ENCODE measurements at places on chromosomes 11 and 22.

DNA sequence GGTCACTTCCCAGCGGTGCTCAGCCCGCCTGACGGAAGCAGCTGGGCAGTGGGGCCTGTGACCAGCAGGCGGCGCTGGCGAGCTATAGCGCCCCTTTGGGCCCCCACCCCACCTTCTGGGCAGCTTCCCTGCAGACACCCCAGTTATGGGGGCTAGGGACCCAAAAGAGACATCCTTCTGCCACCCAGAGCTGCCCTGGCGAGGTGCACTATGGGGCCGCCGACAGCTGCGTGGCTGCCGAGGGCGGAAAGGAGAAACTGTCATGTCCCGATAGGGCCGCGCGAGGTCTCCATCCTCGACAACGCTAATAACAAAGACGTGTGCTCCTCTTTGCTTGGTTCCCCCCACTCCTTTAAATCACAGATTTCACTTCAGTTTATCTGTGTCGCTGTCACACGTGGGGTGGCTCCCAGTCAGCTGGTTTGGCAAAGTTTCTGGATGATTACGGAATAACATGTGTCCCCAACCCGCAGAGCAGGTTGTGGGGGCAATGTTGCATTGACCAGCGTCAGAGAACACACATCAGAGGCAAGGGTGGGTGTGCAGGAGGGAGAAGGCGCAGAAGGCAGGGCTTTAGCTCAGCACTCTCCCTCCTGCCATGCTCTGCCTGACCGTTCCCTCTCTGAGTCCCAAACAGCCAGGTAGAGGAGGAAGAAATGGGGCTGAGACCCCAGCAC is 673 bp upstream of the MYO7A start:
- peak; percentile 72 for DNase-seq

- no peak for DNase-seq
These were observed 32.9 kb downstream of the ZC3H7B start for GRCh38 chr22:41334215-41334614.

GRCh38 chr11:18065572-18065971 is 19.5 kb upstream of the TPH1 start:
- no peak for DNase-seq

GRCh38 chr11:73866586-73866996 is 10.1 kb downstream of the COA4 start:
- no peak for DNase-seq

GRCh38 chr11:5486421-5486820 is 2.1 kb upstream of the OR52D1 start:
- DNase-seq, result no peak

- no peak for DNase-seq
These were observed 2.8 kb upstream of the TSPO start for GRCh38 chr22:43148581-43148980.

- no peak for DNase-seq
These were observed 662.5 kb upstream of the TENM4 start for GRCh38 chr11:80103142-80103859.

DNA sequence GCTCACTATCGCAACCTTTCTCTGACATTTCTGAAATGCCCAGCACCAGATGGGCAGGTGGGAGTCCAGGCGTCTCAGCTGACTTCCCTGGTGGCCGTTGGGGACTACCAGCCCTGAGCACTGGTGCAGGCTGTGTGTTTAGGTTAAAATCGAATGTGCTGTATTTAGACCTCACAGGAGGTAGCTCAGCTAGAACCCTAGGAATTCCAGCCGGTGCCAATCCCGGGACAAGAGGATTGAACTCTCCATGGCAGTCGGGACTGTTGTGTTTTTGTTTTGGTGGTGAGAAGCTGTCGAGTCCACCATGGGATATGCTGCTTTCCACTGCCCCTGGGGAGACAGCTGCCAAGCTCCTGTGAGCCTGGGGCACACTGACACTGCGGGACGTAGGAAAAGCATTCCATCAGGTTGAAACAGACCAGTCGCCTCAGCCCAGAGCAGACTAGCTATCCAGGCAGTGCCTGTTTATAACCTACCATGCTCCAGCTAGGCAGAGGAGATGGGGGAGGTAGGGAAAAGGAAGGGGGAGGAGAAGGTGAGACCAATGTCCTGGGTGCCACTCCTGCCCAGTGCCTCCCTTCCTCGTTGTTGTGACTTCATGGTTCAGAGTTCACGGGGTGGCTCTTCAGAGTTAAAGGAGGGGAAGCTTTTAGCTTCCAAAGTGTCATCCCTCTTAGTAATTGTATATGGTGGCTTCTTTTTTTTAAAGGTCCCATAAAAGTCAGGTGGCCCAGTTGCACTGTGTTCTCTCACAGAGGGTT is 53.0 kb downstream of the MICAL2 start:
- DNase-seq, result no peak

DNA sequence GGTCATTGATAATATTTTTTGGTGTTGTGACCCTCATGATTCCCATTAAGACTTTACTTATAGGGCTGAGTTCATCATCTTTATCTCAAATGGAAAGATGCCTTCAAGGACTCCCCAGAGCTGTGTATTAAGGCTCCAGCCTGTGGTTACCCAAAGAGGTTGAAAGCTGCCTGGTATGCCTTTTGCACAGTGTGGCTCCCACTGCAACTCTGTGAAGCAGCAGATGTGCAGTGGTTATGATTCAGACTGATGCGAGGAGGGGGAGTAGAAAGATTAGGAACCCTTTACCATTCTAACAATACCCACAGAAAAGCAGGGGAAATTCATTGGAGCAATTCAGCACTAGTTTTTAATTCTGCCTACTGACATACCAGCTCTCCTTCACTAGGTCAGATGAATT is 560.0 kb downstream of the INSC start:
- DNase-seq, result no peak

DNA sequence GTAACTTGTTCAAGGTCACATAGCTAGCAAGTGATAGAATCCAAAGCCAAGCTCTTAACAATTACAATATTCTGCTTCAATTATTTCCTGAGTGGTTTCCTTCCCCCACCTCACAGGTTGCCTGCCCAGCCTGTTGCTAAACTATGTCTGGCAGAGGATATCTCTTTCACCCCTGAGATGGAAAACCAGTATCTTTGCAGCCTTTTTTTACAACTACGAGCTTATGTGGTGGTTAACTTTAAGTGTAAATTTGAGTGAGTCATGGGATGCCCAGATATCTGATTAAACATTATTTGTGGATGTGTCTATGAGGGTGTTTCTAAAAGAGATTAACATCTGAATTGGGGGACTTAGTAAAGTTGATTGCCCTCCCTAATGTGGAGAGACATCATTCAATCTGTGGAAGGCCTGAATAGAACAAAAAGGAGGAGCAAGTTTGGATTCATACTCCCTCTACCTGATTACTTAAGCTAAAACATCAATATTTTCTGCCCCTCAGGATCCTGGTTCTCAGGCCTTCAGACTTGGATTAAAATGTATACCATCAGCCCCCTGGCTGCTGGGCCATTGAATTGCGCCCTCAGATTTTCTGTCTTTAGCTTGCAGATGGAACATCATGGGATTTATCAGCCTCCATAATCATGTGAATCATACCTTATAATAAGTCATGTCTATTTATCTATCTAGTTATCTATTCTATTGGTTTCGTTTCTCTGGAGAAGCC is 911.9 kb downstream of the METTL15 start:
- peak; percentile 24 for DNase-seq

DNA sequence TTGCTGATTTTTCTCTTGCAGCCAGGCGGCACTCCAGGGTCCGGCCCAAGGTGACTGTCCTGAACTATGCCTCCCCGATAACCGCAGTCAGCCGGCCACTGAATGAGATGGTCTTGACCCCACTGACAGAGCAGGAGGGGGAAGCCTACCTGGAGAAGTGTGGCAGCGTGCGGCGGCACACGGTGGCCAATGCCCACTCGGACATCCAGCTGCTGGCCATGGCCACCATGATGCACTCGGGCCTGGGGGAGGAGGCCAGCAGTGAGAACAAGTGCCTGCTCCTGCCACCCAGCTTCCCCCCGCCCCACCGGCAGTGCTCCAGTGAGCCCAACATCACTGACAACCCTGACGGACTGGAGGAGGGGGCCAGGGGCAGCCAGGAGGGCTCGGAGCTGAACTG is 47.8 kb downstream of the TRAF6 start:
- DNase-seq, result no peak

DNA sequence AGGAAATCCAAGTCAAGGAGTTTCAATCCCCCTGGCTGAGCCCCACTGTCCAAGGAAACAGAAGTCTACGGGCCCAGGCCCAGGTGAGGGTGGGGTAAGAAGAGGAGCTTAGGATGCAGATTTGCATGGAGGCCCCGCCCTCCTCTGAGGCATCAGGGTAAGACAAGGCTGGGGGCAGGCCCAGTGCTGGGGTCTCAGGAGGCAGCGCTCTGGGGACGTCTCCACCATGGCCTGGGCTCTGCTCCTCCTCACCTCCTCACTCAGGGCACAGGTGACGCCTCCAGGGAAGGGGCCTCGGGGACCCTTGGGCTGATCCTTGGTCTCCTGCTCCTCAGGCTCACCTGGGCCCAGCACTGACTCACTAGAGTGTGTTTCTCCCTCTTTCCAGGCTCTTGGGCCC is 31.3 kb upstream of the IGLL5 start:
- no peak for DNase-seq

GRCh38 chr11:93525601-93526345 is 17.4 kb downstream of the SMCO4 start:
- DNase-seq, result no peak

GRCh38 chr22:22894740-22895731 is 7.4 kb downstream of the IGLL5 start:
- no peak for DNase-seq

DNA sequence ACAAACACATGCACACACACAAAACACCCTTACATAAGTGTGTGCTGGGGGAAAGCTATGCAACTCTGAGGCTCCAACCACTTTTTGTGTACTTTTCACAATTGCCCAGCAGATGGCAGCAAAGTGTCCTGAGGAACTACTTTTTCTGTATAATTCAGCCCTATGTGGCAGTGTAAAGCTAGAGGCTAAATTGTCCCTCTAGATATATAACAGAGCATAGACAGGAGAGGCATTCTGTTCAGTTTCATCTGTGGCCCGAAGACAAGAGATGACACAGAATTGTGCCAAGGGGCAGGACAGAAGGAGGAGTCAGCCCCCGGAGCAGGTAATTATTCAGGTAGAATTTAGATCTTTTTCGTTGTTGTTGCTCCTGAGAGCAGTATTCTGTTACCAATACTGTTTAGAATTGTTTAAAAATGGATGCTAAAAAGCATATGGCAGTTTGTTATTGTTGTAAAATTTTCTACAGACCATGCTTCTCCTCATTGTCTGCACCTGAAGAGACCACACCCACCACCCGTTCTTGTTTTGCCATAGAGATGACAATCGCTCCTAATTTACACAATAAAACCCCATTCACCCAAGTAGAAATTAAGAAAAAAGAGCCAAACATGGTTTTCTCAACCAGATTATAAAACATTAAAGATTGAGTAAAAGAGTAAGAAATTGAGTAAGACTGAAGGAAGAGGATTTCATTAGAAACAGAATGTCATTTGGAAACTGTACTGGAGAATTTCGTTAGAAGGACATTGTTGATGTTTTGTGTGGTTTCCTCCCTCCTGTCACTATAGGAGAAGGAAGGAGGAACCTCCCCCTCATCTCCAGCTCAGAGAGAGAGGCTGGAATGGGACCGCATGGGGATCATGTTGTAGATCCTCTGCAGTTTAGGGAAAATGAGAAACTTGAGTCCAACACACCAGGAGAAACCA is 14.5 kb upstream of the MS4A7 start:
- DNase-seq, result peak; percentile 62

GRCh38 chr22:45341498-45341897 is 31.8 kb downstream of the FAM118A start:
- no peak for DNase-seq

DNA sequence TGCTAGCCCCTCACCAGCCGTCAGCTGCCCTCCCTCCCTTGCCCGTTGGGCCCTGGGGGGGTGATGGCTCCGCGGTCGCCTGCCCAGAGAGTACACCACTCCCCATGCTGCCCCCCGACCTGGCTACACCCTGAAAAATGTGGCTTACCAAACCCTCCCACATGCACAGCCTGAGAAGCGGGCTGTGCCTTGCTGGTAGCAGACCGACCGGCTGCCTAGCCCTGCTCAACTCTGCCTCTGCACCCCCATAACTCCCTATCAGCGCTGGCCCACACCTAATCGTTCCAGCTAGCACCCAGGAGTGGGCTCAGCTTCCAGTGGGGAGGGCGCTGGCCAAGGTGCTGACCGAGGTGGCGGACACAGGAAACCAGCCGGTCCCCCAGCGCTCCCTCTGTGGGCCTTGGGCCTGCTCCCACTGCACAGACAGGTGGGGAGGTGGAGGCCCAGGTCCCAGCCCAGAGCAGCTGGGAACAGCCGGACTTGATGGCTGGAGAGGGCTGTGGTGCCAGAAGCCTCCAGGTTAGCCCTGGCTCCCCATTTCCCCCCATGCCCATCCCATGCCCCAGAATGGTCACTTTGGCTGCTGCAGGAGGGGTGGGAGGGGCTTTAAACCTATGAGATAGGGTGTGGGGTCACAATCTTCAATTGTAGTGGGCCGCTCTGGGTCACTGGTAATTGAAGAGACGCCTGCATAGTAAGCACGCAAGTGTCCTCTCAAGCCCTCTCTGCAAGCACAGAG is 32.1 kb upstream of the PRODH start:
- DNase-seq, result peak; percentile 60

DNA sequence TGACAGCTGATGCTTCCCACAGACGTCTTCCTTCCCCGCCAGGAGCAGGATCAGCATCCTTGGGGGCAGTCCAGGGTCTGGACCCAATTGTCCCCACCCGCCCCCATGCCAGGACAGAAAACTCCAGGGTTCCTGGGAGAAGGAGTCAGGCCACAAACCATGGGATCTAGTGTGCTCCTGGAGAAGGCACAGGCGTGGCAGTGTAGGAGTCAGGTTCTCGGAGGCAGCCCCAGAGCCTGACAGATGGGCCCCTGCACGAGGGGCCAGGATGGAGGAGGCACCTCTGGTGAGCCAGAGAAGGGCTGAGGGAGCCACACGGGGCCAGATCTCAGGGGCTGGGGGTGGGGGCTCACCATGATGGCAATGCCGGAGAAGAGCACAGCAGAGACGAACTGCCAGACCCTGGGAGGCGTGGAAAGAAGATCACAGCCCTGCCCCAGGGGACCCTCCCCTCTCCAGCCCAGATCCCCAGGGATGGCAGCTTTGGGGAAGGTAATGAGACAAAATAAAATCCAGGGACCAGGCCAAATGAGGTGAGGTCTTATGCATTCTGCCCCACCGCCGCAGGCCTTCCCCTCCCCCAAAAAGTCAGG is 13.6 kb downstream of the TP53I11 start:
- no peak for DNase-seq

DNA sequence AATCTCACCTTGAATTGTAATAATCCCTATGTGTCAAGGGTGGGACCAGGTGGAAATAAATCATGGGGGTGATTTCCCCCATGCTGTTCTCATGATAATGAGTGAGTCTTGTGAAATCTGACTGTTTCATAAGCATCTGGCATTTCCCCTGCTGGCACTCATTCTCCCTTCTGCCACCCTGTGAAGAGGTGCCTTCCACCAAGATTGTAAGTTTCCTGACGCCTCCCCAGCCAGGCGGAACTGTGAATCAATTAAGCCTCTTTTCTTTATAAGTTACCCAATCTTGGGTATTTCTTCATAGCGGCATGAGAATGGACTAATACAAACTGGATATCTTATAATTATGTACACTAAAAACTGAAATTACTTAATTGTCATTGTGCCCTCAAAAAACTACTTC is 189.2 kb upstream of the API5 start:
- DNase-seq, result no peak

All from H9 (cell line).